ENCODE measurements at places on chromosomes 6 and 20.

GRCh38 chr6:111113336-111114086 lies 26.2 kb downstream of the SLC16A10 start:
- peak; percentile 29 for DNase-seq

- peak; percentile 81 for DNase-seq
Measured at GRCh38 chr6:30686009-30686907, at the start of gene PPP1R18. Gene PPP1R18 (minus strand): TSS chr6:30686645. CDS start chr6:30686018, 627 bp downstream.

DNA sequence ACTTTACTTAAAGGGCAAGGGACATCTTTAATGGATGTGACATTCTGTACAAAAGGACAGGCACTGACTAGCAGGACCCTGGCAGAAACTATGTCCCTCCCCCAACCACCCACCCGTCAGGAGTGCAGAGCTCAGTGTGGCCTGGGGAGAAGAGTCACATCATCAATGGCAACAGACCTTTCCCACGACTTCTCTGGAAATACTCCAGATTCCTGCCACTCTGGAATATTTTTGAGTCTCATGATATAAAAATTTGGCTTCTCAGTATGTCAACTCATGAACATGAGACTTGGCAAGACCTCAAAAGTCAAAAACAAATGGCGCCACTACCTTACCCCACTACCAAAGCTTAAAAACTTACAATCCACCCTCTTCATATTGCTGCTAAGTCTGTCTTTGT lies 118.3 kb downstream of the SLC23A2 start:
- DNase-seq = no peak

DNA sequence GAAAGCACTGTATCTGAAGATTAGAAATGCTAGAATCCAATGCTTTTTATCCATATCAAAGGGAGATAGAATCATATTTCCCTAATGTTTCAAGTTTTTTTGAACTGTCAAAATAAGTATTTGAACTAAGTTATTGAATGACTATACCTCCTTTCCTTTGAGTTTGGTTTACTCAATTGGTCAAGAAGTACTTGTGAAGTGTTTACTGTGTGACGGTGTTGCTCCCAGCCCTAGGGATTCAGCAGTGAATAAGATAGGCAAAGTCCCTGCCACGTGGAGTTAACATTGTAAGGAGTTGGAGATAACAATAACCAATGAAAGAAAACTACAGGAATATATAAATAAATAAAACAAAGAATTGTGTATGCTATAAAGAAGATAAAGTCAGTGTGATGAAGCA lies 535.9 kb downstream of the FRK start:
- no peak for DNase-seq

GRCh38 chr6:69487688-69488087 lies 309.1 kb downstream of the LMBRD1 start:
- no peak for DNase-seq

DNA sequence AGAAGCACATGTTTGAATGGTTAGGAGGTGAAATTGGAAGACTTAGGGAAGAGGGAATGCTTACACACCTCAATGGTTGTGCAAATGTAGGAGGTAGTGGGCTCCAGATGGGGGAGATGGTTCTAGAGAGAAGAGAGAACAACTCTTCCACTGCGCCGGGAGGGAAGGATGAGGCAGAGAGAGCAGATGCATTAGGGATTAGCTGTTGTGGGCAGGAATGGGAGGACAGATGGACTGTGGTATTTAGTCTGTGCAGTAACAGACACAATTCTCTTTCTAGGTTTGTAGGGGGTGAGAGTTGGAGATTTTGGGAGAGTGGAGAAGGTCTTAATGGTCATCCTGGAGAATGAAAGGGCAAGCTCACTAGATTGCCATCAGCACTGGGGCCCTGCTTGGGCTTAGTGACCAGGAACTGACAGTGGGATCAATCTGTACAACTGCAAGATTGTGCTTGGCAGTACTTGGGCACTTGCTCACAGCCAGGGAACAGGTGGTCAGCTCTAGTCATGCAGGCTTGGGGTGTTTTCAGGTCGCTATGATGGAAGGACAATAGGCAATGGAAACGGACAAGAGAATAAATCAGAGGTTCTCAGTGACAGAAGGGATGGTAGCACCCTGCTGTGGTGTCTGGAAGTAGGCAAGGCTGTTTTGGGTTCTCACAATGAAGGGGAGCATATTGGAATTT lies 182.0 kb upstream of the MYLIP start:
- no peak for DNase-seq

DNA sequence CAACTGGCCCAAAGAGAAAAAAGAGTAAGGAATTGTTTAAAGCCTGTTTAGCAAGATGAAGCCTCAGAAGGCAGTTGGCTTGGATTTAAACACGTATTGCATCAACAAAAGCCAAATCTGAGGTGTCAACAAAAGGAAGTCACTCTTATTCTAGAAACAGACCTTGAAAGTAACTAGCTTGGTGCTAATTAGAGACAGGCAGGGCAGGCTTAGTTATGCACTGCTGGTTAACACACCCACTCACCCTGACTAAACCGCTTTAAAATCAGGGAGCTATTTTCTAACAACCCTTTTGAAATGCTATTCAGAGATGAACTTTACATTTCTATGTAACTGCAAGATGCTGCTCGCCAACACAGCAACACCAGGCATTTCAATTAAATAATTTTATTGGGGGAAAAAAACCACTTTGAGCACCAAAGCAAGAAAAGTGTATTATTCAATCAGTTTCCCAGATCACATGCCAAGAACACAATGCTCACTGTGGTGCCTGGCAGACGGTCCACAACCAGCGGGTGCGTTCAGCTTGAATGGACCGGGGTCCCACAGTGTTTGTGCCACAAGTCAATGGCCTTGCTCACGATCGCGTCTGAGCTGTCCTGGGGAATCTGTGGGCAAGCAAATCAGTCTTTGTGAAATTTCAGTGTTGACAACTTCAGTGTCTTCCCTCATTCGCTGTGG lies 23.6 kb downstream of the TBC1D7 start:
- no peak for DNase-seq

- DNase-seq = no peak
Measured at GRCh38 chr6:110823146-110823545, 7.9 kb upstream of the CDK19 start.

DNA sequence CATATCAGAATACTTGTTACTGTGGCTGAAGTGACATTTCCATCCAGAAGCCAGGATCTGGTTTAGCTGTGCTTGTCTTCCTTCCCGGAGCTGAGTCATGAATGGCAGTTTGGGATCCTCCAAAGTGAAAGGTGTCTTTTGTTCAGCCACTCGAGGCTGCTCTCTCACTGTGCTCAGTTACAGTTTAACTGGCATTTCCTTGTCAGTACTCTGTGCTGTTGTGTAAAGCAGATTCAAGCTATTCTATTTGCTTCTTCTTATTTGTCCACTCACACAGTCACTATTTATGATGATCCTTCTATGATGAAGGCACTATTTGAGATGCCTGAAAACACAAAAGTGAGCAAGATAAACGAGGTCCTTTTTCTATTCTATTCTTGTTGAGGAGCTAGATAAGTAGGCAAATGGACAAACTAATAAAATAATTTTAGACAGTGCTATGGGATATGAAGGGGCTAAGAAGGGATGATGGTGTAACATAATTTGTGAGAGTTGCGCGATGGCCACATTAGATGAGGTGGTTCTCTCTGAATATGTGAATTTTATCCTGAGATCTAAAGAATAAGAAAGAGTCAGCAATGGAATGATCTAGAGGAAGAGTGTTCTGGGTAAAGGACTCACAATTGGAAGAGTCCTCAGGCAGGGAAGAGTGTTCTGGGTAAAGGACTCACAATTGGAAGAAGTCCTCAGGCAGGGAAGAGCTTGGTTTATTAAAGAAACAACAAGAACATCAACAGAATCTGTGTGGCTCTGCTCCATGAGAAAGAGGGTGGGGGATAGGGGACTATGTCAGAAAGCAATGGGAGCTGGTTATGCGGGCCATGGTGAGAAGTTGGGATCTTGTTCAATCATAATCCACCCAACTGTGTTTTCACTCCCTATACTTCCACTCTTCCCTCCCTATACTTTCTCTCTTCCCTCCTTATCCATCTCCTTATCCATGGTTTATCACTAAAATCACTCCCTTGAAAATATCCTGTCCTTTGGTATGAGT lies 40.1 kb downstream of the CYP24A1 start:
- DNase-seq = no peak

DNA sequence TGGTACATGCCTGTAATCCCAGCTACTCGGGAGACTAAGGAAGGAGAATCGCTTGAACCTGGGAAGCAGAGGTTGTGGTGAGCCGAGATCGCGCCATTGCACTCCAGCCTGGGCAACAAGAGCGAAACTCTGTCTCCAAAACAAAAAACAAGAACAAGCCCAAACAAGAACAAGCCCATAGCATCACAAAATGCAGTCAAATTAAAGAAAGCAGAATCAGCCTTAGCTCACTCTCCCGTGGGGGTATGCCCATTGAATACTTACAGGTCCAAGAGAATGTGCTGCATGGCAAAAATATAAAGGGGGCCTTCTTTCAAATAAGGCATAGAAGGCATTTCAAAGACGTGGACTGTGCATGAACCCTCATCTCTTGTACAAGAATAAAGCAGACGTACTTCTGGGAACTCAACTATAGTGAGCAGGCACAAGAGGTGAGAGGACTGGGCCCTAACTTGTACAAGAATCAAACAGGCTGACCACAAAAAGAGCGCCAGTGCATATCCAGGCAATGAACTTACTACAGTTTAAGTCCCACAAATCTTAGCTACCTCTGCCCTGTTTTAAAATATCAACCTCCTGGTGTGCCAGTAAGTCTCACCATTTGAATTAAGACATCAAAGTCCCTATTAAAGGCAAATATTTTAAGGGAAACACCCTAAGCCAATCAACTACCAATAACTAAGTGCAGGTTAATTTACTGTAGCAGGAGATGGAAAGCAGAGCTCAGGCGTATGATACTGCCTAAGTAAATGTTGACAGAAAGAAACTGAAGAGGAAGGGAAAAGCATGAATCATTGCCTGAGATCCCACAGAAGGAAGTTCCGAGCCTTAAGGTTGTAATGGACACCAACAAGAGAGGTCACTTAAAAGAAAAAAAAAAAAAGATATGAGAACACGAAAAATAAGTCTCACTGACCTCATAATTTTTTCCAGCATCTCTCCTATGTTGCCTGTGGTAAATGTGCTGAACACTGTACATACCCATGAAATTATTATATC lies 37.4 kb downstream of the TOMM6 start:
- no peak for DNase-seq

DNA sequence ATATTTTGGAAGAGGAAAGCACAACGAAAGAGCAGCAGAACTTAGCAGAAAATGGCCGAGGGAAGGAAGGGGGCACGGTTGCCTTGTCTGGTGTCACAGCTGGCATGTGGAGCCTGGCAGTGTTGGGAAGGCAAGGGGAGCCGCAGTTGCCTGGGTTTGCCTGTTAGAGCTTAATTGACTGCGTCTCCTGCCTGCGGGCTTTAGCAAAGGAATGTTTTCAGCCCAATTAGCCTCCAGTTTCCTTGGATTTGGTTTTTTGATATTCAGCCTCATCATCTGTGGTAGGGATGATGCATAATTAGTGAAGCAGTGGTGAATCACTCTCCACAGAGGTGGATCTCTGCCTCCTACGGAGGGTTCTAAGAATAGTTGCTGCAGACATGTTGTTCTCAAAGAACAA lies 832.6 kb downstream of the QKI start:
- no peak for DNase-seq

GRCh38 chr6:114334237-114334636 lies 8.6 kb downstream of the HS3ST5 start:
- no peak for DNase-seq

GRCh38 chr6:20709451-20709850 lies 175.2 kb downstream of the CDKAL1 start:
- no peak for DNase-seq

- no peak for DNase-seq
Measured at GRCh38 chr6:34574647-34575293, 18.6 kb upstream of the SPDEF start.

DNA sequence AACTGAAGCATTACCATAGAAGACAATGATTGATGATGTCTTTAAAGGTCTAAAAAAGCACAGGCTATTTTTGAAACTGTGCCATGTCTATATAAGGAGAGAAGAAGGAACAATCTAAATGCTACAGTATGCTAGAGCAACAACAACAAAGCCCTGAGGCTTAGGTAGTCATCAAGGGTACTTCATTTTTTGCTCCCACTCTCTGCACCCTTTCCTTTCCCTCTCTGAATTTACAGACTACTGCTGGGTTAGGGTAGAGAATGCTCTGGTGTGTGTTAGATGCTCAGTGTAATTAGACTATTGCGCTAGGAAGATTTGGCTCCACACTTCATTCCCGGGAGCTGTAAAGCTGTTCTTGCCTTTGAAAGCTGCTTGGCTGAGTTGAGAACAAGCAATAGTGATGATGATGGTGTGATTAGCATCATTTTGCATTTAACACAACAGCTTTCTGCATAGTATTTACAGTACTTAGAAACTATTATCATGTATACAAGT lies 1262.5 kb upstream of the CITED2 start:
- DNase-seq = no peak

- no peak for DNase-seq
Measured at GRCh38 chr6:146916435-146917025, 287.7 kb upstream of the STXBP5 start.

DNA sequence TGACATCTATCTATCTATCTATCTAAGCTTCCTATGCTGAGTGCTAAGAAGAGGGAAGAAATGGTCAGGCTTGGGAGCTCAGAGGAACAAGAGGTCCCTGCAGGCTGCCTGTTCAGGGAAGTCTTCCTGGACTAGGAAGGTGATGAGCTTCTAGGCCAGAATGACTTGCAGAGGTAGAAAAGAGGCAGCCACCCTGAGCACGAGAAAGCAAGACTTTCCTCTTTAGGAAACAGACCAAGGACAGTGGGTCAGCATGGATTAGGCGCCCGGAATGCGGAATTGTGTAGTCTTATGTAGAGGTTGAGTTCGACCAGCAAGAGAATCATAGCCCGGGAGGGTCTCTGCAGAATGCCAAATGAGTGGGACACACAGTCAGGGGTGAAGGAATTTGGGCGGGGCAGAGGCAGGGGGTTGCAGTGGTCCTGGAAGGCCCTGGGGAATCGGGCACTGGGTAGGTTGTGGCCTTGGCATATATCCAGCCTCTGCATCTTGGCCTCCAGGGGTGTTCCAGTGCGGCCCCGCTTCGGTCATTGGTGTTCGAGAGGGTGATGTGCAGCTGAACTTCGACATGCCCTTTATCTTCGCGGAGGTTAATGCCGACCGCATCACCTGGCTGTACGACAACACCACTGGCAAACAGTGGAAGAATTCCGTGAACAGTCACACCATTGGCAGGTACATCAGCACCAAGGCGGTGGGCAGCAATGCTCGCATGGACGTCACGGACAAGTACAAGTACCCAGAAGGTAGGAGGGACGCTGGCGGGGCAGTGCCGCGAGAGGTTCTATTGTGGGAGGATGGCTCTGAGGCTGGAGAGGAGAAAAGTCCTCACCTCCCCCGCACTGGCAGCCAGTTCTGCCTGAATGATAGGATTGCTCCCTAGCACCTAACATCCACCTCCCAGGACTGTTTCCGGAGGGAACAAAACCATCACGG lies 32.1 kb downstream of the TGM3 start:
- no peak for DNase-seq

GRCh38 chr6:2865694-2866151 lies 24.1 kb upstream of the SERPINB1 start:
- DNase-seq = no peak
